Dermis blood vessel endothelial cell (primary cell): ENCODE measurements at places on chromosomes 6 and 20. TPM values are rescaled to one million over a fixed set of nuclear protein-coding genes. Genes with fewer than 3 reads are reported as not detected.

ELOVL4 gene
- 0.37 and 0.51 TPM in 2 replicates for total RNA-seq

AURKA gene
- total RNA-seq = 12.4 and 66.3 TPM in 2 replicates

DNA sequence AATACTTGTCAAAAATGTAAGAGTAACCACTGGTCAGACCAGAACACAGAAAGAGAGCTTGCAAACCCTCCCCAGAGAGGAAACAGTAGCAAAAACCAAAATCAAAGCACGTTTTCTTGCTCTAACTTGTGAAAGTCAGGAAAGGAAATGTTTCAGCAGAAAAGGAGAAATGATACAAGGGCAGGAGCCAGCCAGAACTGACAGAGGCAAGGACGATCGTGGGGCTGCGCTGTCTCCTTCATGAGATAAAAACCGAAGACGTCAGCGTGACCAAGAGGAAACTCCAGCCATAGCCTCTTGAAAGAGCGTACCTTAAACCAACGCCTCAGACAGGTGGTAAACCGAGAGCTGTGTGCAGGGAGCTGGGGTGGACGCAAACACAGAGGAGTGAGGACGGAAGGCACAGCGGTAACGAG, 27.5 kb downstream of the LAMA5 start:
- no peak for DNase-seq

GRCh38 chr6:143592335-143592734, 80.8 kb upstream of the FUCA2 start:
- no peak for DNase-seq

DNA sequence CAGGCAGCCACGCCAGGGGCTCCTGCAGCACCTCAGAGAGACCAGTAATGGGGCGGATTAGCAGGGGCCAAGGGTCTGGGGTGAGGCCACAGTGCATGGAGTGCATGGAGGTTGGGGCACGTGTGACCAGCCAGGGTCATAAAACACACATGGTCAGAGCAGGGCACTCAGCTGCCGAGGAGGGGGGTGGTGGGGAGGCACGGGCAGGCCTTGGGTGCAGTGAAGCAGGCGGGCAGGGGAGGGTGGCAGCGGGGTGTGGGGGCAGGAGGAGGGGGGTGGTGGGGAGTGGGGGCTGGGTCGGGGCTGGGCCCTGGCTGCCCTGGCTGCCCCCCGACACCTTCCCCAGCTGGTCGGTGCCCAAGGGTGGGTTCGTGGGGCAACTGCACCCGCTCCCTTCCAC, 23.7 kb upstream of the NTSR1 start:
- DNase-seq = no peak

GRCh38 chr20:45343532-45344167, 4.6 kb downstream of the SDC4 start:
- DNase-seq = no peak

- DNase-seq = no peak
Measured at GRCh38 chr6:34671367-34671766, 25.2 kb downstream of the ILRUN start.
